ENCODE measurements at places on chromosomes 2 and 18. TPM values are rescaled to one million over a fixed set of nuclear protein-coding genes. Genes with fewer than 3 reads are reported as not detected.

ABCB11 gene
- total RNA-seq: 0.79 TPM

FMNL2 gene
- 43.7 TPM for total RNA-seq

MC2R gene
- not detected for total RNA-seq

DTNA gene
- total RNA-seq: 14.1 TPM

AQP12A gene
- total RNA-seq: not detected

CROCC2 gene
- 0.30 TPM for total RNA-seq

MTIF2 gene
- 16.8 TPM for total RNA-seq

CFC1 gene
- not detected for total RNA-seq

Measured in skin of body (tissue), 3 donors.